ENCODE measurements at places on chromosomes 6 and 20.

DNA sequence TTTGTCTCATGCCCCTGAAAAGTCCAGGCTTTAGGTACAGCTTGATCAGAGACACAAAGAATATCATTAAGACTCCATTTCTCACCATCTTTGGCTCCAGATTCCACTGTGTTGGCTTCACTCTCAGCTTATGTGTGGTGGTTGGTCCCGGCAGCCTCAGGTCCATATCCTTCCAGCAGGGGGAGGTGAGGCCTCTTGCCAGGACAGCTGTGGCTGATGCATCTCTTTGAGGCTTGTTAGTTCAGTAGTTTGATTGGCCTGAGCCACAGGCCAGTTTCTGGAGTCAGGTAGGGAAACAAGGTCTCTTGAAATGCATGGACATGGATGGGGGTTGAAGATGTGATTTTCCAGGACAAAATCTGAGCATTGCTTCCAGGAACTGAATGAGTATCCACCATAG is 62.4 kb downstream of the JAG1 start:
- peaks cover 9% of the 10 kb centered on the region for H3K4me1 ChIP-seq
- H3K27me3 ChIP-seq = no peaks in the 10 kb centered on the region
- no peaks in the 10 kb centered on the region for H3K36me3 ChIP-seq
- H3K4me3 ChIP-seq = no peak overlapping the region
- no peak for DNase-seq
- no peak overlapping the region for H3K27ac ChIP-seq

- peaks cover 12% of the 10 kb centered on the region for H3K27me3 ChIP-seq
- H3K4me1 ChIP-seq = no peaks in the 10 kb centered on the region
- H3K36me3 ChIP-seq = no peaks in the 10 kb centered on the region
- no peak overlapping the region for H3K4me3 ChIP-seq
- no peak overlapping the region for H3K27ac ChIP-seq
Measured at GRCh38 chr6:46376562-46377061, 114.6 kb downstream of the RCAN2 start.

- no peak overlapping the region for H3K4me3 ChIP-seq
- H3K36me3 ChIP-seq = no peaks in the 10 kb centered on the region
- H3K27me3 ChIP-seq = no peaks in the 10 kb centered on the region
- no peak for DNase-seq
- H3K27ac ChIP-seq = no peak overlapping the region
Measured at GRCh38 chr6:105078386-105078708, 101.5 kb downstream of the POPDC3 start.

DNA sequence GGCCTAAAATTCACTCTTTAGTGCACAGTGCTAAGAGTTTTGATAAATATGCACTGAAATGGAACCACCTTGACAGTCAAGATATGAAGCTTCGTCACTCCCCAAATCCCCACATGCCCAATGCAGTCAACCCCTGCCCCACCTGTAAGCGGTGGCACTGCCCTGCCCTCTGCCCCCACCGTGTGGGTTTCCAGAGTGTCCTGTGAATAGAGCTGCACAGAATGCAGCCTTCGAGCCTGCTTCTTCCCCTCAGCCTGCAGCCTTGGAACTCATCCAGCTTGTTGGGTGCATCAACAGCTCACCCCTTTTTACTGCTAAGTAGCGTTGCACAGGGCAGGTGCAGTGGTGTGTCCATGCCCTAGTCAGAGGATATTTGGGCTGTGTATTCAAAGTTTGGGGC is 216.3 kb downstream of the SYNDIG1 start:
- no peaks in the 10 kb centered on the region for H3K36me3 ChIP-seq
- no peak overlapping the region for H3K4me3 ChIP-seq
- peaks cover 3% of the 10 kb centered on the region for H3K27me3 ChIP-seq
- no peaks in the 10 kb centered on the region for H3K4me1 ChIP-seq
- no peak overlapping the region for H3K27ac ChIP-seq

DNA sequence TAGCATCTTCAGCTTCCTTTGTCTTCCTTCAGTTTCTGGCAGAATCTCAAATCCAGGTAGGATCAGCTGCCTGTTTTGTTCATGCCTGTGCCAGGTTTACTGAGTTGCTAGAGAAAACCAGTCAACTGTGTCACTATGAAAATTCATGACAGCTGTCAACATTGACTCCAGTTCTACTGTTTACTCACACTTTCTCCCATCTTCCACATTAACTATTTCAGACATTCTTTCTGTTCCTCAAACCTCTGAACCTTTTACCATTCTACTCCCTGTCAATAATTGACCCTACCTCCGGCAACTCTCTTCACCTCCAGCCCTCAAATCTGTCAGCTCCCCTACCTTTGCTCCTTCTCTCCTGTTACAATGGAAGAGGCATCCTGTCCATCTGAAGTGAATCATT is 8.5 kb downstream of the ENPP4 start:
- H3K4me3 ChIP-seq = no peak overlapping the region

DNA sequence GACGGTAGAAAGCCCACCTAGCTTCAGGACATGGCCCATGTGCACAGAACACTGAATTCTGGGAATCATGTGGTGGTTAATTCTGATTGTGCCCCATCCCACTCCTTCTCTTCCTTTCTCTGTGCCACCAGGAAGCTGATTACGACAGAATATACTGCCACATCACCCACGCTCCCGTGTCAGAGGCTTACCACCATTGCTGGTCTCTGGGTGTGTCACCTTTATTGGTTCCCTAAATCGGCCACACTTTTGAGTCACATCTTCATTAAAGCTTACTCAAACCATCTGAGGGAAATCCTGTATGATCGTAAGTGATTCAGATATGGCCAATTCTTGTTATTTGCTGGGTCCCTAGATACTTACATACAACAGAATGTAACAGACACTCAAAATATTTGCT is 3.1 kb downstream of the TRMT6 start:
- H3K27me3 ChIP-seq = no peaks in the 10 kb centered on the region
- no peak overlapping the region for H3K4me3 ChIP-seq
- H3K4me1 ChIP-seq = peaks cover 26% of the 10 kb centered on the region

- no peaks in the 10 kb centered on the region for H3K4me1 ChIP-seq
- H3K4me3 ChIP-seq = no peak overlapping the region
- no peaks in the 10 kb centered on the region for H3K36me3 ChIP-seq
Measured at GRCh38 chr20:34254979-34255378, 13.8 kb downstream of the ASIP start.

DNA sequence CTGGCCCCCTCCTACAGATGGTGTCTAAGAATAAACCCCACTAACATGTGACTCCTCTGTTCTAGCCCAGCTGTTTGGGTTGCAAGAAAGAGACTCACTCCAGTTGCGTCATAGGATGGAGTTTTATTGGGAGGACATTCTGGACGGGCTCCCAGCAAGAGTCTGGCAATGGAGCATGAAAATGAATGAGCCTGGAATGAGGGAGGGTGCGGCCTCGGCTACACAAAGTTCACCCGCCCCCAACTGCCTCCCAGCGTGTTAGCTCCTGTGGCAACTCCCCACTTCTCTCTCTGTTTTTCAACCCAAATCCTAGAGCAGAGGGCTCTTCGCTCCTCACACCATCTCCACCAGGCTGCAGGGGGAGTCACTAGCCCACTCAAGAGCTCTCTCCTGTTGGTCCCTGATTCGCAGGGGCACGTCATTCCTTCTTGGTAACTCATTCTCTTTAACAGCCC is 5.1 kb upstream of the ADAM33 start:
- no peak overlapping the region for H3K27ac ChIP-seq
- H3K4me3 ChIP-seq = no peak overlapping the region
- peaks cover 14% of the 10 kb centered on the region for H3K27me3 ChIP-seq
- H3K4me1 ChIP-seq = no peaks in the 10 kb centered on the region

GRCh38 chr6:168018664-168019063 is 21.2 kb downstream of the KIF25 start:
- H3K27me3 ChIP-seq = peaks cover 61% of the 10 kb centered on the region
- DNase-seq = no peak
- H3K36me3 ChIP-seq = no peaks in the 10 kb centered on the region
- H3K4me1 ChIP-seq = peaks cover 4% of the 10 kb centered on the region

GRCh38 chr20:6305536-6305935 is 182.7 kb upstream of the FERMT1 start:
- H3K4me3 ChIP-seq = no peak overlapping the region
- no peak overlapping the region for H3K27ac ChIP-seq
- no peaks in the 10 kb centered on the region for H3K36me3 ChIP-seq
- no peak for DNase-seq
- no peaks in the 10 kb centered on the region for H3K4me1 ChIP-seq
